Immature natural killer cell (primary cell): ENCODE measurements at places on chromosomes 12 and 14. TPM values are rescaled to one million over a fixed set of nuclear protein-coding genes. Genes with fewer than 3 reads are reported as not detected.

DNA sequence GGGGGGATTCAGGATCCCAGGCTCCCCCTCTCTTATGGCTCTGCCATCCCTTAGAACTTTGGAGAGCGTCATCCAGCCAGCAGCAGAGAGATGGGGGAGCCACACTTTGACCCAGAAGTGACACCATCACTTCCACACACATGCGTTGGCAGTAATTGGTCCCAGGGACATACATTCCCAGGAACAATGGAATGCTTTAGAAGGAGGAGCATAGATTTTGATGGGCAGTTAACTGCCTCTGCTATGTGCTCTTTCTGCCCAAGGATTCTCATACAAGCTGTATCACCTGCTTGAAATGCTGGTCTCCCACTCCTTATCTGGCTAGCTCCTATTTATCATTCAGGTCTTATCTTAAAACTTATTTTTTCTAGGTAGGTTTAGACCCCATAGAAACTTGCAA lies 109.0 kb upstream of the RPH3A start:
- DNase-seq = no peak

DNA sequence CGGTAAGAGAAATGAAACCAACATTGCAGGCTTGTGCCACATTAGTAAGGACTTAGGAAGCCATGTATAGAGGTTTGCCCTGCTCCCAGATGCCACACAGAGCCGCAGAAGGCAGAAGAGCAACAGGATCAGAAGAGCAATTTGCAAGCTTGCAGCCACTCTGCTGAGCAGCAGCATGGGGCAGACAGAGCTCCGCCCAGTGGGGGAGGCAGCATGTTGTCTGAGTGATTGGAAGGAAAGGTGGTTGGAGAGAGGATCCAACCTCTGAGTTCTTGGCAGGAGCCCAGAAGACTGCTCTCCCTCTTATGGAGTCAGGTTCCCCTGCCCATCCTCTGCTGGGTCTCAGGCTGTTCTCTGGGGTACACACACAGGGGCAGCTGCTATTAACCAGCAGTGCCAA lies 2.3 kb upstream of the KRT6A start:
- no peak for DNase-seq

GRCh38 chr14:20659813-20660395 lies 18.4 kb upstream of the OR6S1 start:
- DNase-seq = no peak

DNA sequence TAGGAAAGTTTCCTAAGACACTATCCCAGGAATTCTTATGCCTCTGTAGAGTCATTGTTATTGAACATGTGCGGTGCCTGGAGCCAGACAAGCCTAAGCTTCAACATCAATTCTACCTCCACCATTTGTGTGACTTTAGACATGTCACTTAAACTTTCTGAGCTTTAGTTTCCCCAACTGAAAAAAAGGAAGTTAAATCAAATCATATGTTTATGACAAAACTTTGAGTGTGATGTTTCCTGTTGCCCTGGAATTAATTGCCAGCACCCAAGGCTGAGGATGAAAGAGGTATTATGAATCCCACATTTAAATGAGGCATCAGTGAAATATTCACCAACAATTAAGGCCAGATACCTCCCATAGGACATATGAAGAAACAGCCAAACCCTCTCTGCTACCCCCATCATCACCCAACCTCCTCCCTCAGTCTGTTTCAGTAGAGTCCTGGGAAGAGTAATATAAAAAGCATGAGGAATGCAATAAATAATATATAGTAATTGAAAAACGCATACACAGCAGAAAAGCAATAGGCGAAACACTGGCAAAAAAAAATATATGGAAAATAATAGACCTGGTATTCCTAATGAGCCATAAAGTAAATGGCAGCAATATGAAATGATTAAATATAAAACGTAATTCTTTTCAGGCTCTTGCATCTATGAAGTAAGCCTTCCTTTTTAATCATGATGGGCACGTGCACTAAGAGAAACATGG lies 182.0 kb upstream of the DCN start:
- DNase-seq = no peak

DNA sequence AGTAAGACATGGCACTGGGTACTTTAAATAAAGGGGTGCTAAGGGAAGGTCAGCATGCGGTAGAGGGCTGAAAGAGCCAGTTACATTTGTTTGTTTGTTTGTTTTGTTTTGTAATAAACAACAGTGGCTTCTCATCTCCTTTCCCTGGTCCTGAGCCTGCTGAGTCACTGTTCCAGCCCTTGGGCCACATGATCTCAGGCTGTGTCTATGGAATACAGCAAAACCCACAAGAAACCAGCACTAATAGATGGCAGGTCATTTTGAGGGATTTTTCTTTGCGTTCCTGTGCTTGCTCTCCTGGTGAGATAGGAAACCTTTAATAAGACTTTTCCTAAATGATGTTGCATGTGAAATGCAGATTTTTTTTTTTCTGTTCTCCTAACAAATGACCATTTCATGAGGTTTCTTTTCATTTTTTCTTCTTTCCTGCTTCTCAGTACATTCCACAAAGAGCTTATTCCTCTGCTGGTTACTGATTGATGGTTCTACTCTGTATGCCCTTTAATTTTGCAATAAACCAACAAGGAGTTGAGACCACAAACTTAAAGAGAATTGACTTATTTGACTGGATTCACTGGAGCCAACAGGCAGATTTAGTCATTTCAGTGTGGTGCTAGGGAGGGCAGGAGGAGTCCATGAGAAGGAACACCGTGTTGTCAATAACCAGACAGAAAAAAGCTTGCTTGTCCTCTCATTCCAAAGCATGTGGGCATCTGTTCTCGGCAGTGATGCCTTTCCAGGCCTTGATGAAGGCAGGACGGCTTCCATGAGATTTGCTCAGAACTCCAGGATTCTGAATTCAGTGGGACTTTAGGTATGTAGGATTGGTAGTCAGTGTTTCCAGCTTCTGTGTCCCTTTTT lies 459.2 kb downstream of the RAD51B start:
- DNase-seq = no peak

DNA sequence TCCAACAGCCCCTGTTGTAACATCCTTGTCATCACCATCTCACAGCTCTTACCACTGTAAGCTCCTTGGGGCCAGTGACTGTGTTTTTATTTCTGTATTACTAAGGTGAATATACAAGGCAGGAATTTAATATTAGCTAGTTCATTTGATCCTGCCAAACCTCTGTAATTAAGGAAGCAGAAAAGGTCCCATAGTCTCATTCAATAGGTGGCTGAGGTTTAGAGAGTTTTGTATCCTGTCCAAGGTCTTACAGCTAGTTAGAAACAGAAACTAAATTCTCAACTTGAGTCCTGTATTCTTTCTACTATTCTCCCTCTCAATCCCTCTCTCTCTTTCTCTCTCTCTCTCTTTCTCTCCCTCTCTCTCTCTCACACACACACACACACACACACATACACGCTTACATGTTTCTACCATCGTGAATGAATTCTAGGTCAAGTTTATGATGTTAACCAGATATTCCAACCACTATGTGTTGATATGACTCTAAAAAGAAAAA lies 543 bp upstream of the GLIPR1 start:
- peak; percentile 66 for DNase-seq

DNA sequence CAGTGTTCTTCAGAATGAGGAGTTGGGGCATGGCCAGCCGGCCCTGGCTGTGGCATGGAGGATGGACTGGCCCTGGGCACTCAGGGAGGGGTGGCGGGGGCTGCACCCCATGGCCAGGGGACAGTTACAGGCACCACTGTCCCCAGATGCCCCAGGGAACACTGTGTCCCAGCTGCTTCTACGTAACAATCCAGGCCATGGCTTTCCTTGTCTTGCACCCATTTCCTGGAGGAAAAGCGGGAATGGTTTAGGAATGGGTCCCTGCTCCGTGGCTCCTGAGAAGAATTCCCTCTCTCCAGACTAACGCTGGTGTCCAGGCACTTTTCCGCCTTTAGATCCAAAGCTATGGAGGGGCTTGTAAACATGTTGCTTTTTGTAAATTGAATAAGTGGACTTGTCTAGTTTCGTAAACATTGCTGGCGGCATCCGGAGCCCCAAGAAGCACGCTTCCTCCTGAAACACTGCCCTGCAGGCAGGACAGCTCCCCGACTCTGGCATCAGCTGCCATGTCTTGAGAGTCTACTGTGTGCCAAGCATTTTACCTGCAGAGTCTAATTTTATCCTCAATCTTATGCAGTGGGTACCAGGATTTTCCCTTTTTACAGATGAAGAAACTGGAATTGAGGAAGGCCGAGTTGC lies 238.3 kb downstream of the SLC41A2 start:
- DNase-seq = no peak

DNA sequence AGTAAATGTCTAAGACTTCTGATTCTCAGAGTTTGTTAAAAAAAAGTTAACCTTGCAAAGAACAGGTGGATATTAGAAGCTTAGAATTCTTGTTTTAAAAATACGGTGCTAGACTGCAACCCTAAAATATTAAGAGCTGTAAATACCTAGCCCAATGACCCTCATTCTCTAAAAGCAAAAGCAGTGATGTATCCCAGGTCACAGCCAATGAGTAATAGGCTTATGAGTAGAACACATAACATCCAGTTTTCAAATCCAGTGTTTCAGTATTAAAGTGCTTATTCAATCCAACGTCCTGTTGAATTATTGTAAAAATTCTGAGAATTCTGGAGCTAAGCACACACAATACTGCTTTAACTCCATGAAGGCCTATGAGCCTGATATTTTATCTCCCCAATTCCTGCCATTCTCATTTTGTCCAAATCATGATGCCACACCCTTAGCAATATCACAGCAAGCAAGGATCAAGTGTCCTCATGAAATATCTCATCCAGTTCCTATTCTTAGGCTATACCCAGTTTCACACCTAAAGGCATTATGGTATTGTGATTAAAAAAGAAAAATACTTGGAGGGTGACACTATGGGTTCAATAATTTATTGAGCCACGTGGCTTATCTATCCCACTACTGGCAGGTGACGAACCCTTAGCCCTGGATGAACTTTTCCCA lies 15.3 kb upstream of the ARID4A start:
- no peak for DNase-seq

DNA sequence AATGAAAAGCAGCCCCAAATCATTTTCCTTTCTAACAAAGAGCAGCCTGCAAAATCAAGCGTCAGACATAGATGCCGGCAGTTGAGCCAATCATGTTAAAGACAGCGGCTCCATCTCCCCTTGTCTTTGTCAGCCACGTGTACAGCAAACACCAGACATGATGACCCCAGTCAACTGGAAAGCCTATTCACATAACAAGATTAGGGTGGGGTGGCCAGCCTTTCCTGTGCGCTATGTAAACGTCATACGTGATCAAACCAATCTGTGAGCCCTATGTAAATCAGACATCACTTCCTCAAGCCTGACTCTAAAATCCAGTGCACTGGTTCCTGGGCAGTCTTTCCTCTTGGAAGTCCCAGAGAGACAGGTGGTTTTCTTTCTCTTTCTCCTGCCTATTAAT lies 9.9 kb upstream of the FICD start:
- no peak for DNase-seq

- no peak for DNase-seq
Observed at GRCh38 chr14:101791919-101792572, 30.5 kb downstream of the PPP2R5C start.

DNA sequence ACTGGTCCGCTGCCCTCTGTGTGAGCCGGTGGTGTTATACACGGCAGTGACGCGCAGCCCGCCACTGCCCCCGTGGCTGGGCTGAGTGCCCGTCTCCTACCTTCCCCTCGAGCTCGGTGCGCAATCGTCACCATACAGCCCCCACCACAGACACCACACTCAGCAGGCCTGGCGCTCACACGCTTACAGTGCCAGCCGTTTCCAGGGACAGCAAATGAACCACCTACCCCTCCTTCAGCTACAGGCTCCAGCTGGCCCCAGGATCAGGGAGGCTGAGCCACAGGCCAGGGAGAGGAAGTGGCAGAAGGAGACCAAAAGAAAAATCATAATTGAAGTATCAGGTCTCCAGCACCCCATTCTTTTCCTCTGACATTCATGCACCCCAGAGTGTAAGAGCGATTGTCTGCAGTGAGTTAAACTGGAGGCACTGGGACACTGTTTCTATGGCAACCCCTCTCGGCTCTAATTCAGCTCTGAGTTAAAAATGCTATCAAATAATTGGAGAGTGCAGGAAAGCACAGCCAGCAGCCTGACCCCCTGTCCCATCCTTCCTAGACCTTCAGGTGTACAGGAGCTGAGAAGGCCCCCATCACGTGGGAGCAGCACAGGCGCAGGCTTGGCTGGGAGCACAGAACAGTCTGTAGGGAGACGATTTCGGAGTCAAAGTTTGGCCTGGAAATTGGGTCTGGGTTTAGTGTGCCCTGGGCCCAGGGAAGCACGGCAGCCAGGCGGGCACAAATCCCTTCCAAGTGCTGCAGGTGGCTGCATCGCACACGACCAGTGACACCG lies 18.0 kb downstream of the LRTM2 start:
- DNase-seq = no peak

DNA sequence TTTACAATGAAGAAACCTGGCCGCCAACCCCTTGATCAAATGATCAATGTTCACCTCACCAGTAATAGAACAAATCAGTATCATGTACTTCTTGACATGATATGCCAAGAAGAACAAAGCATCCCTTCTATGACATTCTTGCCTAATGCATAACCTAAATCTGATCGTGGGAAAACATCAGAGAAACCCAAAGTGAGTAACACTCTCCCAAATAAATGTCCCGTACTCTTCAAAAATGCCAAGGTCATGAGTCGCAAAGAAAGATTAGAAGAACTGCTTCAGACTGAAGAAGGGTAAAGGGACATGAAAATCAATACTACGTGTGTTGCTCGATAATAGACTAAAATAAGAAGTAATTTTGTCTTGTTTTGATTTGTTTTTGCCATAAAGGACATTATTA lies 11.4 kb upstream of the SLC25A3 start:
- no peak for DNase-seq

GRCh38 chr12:105235281-105235731 lies 668 bp downstream of the APPL2 start:
- DNase-seq = no peak

GRCh38 chr12:74441872-74442271 lies 95.8 kb upstream of the ATXN7L3B start:
- no peak for DNase-seq

DNA sequence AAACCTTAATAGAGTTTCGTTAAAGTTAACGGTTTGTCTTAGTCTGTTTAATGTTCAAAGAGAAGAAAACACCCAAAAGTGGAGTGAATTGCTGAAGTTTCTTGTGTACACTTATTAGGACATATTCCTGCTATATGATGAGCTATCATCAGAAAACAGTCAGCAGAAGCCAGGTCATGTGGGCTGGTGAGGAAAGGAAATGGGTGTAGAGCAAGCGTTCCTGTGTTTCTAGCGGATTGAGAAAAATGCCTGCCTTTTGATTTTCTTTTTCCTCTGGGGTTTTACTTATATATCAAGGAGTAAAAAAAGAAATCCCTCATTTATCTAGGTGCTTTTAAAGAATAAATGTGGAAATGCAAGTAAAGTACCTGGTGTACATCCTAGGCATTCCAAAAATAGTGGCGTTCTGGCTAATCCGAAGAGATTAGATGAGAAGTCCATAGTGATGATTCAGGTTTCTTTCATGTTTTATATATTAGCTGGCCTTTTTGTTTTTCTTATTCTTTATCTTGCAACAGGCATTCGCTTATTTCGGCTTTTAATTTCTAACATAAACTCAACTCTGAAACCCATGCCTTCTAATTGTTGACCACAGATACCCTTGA lies 50.7 kb downstream of the FLRT2 start:
- no peak for DNase-seq

- no peak for DNase-seq
Observed at GRCh38 chr14:102192840-102193502, 53.3 kb downstream of the WDR20 start.

TPPP2 gene
- not detected for polyA plus RNA-seq

CAPZA3 gene
- not detected for polyA plus RNA-seq

SH2B3 gene
- polyA plus RNA-seq = 13.5 TPM

C12orf54 gene
- not detected for polyA plus RNA-seq

CLEC9A gene
- not detected for polyA plus RNA-seq

CD163 gene
- 2.4 TPM for polyA plus RNA-seq

WBP11 gene
- polyA plus RNA-seq = 27.1 TPM
